Putamen (tissue), 1 donor: ENCODE measurements at places on chromosomes 7 and 10.

- DNase-seq = no peak
These were observed 69.6 kb upstream of the COL1A2 start for GRCh38 chr7:94325122-94325475.

DNA sequence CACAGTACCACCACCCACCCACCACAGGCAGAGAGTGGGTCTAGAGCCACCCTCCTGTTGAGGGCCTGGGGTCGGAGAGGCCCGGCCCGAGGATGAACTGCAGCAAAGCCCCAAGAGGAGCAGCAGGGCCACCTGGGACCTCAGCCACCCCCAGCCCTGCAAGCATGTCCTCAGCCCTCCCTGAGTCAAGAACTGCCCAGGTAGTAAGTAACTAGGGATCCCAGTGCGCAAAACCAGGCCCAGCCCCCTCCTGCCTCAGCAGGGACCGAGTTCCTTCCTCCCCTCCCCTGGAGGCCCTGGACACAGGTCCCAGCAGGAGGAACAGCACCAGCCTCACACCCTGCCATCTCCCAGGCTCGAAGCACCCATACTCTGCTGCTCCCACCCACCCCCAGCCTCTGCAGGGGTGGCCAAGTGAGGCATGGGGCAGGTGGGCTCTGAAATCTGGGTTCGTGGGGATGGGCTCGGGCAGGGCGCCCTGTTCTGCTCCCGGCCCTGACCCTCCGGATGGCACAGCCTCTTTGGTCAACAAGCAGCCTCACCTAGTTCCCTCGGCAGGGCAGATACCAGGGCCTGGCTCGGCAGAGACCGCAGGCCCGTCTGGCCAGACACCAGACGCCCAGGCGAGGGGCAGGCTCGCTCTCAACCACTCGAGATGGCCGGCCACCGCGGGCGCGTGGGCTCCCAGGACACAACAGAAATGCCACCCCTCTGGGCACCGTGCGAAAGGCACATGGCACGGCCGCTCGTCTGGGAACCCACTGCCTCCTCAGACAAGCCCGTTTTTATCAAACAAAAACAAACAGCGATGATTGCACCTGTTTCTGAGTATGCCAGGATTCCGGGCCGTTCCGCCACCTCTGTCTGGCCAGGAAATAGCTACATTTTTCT lies 15.2 kb downstream of the PDGFA start:
- no peak for DNase-seq

DNA sequence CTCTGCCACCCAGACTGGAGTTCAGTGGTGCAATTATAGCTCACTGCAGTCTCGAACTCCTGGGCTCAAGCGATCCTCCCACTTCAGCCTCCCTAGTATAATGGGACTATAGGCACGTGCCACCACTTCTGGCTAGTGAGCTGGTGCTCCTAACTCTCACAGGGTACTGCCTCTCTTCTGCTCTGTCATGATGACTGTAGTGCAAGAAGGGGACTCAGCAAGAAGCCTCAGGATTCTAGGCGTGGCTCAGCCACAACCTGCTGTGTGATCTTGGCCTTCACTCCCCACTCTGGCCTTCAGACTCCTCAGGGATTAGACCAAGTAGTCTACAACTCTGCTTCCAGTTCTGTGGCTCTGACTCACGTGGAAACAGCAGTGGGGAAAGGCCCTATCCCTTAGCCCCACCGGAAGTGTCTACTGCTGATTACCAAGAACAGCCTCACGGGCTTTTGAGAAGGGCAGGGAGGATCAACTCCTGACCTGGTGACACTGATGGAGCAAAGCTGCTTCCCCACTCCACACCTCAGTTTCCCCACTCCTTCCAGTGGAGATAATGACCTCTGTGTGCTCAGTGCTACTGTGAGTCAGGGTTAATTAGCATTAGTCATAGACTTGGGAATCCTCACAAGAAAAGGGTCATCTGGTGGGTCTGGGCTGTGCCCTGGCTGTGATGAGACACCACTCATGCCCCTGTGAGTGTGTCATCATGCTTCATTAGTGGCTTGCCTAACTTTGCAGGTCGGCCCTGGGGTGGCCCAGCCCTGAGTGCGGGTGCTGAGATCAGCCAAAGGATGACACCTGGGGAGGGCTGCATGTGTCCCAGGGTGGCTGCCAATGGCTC lies 41.1 kb downstream of the ZC3HC1 start:
- DNase-seq = no peak

GRCh38 chr10:29011516-29011915 lies 277.4 kb upstream of the LYZL1 start:
- no peak for DNase-seq

GRCh38 chr7:80764132-80764531 lies 125.7 kb downstream of the CD36 start:
- DNase-seq = no peak

GRCh38 chr7:112874909-112875308 lies 84.7 kb upstream of the TMEM168 start:
- no peak for DNase-seq

DNA sequence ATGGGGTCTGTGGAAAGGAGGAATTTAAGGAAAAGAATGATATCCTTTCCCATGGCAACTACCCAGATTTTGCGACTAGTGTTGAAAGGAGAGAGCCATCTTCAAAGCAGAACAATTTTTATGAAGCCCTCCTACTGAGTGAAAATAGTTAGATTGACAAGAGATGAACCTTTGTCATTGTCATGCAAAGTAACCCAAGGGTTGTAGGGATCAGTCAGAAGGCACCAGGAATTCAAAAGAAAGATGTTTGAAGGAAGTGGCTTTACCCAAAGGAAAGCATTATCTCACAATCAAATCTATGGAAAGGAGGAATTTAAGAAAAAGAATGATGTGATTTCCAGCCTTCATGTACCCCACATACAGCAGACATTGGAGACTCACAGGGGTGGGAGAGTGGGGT lies 544.4 kb downstream of the IPMK start:
- no peak for DNase-seq

- DNase-seq = no peak
These were observed 237.8 kb downstream of the MAD1L1 start for GRCh38 chr7:1994931-1995330.

DNA sequence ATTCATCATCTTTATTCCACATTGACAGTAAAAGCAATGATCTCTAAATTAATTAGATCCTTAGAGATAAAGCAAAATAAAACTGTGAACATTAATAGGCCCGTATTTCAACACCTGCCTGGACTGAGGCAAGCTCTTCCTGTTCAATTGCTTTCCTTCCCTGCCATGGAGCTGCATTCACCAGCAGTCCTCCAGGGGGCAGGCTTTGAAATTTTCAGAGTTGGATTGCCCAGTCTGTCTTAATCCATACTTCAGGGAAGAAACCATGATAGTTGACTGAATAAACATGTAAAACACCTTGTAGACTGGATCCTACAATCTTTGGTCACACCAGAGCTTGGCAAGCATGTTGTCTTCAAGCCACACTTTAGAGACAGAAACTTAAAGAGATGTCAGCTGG lies 936.6 kb downstream of the NRG3 start:
- DNase-seq = no peak

DNA sequence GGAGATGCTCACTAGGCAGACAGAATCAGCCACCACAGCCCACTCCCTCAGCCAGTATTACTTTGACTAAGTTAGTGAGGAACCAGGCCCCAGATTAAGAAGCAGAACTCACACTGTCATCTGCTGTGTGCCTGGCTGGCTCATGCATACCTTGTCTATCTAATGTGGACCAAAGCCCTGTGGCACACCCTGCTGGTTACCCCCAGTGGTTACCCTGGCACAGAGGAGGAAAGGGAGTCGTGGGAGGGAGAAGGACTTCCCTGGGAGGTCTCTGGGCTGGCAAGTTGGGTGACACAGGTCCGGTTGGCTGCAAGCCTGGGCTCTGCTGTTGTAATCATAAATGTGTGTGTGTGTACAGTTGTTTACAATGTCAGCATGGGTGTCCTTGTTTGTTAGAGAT lies 7.5 kb upstream of the SH2D4B start:
- DNase-seq = no peak
